H4 (cell line): ENCODE measurements at places on chromosomes 4 and X. TPM values are rescaled to one million over a fixed set of nuclear protein-coding genes. Genes with fewer than 3 reads are reported as not detected.

GRCh38 chrX:427812-428725 is 41.4 kb upstream of the PPP2R3B start:
- DNase-seq: peak; percentile 51

- DNase-seq: no peak
Observed at GRCh38 chr4:99506781-99507180, 4.0 kb upstream of the C4orf17 start.

DNA sequence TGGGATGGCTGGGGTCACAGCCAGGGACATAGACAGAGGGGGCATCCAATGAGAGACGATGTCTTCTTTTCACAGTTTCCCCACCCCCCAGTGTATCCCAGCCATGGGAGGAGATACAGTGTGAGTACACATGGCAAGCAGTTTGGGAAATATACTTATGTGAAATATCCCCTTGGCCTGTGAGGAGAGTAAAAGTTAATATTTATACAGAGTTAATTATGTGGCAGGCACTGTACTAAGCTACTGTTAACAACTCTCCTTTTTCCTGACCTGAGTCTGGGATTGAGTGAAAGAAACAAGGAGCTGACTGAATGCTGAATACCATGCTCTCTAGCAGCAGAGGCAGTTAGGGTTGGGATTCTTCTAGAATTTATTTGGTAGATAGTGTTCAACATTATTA is 35.3 kb downstream of the HCCS start:
- no peak for DNase-seq

GRCh38 chr4:39279416-39279815 is 86.7 kb downstream of the RFC1 start:
- DNase-seq: no peak

GRCh38 chrX:828411-828959 is 197.9 kb downstream of the SHOX start:
- no peak for DNase-seq

DNA sequence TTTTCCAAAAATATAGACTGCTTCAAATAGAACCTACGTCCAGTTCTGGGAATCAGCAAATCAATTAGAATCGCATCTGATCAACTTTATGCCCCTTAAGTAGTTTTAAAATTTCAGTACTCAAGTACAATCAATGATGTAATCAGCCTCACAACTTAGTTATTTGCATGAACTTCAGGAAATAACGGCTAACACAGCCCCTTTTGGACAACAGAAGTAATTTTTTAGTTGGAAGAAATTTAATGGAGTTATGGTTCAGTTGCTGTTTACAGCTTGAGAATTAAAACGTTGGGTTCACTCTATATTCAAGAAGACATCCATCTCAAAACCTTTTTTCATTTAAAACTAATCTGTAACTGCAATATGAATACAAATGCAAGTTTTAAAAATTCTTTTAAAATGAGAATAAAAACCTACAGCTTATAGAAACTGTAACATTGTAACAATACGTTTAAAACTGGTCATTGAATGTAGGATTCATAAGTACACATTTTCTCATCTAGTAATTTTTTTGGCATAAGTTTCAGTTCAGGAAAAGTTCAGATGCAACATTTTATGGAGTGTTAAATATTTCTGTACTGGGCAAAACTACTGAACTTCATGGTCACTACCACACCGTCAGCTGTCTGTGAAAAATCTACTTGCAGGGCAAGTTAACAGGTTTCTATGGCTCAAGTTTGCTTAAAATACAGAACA is 956 bp downstream of the TAPT1 start:
- peak; percentile 38 for DNase-seq

FGA gene
- total RNA-seq: not detected in 2 replicates

ADH1A gene
- not detected in 2 replicates for total RNA-seq

NUP62CL gene
- 0.48 TPM in 1 of 2 replicates, not detected in the other for total RNA-seq

CLCN5 gene
- 2.4 and 3.6 TPM in 2 replicates for total RNA-seq

BGN gene
- not detected in 2 replicates for total RNA-seq

HTN3 gene
- total RNA-seq: not detected in 2 replicates
